ENCODE measurements at places on chromosomes 12 and 14.

DNA sequence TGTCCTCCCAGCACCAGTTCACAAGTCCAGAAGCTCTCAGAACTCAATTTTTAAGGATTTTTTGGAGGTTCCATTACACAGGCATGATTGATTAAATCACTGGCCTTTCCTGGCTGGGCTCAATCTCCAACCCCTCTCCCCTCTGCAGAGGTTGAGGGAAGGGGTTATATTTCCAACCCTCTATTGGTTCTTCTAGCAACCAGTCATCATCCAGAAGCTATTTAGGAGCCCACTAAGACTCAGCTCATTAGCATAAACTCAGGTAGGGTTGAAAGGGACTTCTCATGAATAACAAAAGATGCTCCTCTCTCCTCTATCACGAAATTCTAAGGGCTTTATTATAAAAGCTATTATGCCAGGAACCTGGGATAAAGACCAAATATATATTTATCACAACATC lies 41.5 kb downstream of the SPPL3 start:
- DNase-seq, result no peak

DNA sequence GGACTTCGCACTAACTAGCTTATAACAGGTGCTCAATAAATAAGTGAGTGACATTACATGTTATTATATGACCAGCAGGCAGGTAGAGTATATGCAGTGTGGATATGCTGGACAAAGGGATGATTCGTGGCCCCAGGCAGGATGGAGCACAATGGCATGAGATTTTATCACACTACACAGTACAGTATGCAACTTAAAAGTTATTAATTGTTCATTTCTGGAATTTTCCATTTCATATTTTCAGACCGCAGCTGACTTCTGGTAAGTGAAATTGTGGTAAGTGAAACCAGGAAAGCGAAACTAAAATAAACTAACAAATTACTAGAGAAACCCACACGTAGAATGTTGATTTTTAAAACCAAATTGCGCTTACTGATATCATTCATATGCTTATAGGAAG lies 3.3 kb downstream of the PARP11 start:
- DNase-seq, result no peak

GRCh38 chr14:105980224-105980623 lies 453.8 kb downstream of the TMEM121 start:
- no peak for DNase-seq

DNA sequence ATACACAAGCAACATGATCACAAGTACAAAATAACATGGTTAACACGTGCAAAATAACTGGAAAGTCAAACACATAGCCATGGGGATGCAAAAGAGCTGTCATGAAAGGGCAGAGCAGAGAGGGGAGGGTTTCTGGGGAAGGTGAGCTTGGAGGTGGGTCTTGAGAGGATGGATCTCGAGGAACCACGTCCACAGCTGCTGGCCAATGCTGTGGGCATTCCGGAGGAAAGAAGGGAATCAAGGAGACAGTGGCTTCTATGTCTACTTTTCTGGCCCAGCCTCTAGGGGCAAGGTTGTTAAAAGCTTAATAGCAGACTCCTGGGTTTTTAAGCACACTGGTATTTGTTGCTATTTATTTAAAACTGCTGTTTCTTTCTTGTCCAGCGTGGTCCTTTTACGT lies 8.4 kb upstream of the MYH7 start:
- DNase-seq, result no peak

DNA sequence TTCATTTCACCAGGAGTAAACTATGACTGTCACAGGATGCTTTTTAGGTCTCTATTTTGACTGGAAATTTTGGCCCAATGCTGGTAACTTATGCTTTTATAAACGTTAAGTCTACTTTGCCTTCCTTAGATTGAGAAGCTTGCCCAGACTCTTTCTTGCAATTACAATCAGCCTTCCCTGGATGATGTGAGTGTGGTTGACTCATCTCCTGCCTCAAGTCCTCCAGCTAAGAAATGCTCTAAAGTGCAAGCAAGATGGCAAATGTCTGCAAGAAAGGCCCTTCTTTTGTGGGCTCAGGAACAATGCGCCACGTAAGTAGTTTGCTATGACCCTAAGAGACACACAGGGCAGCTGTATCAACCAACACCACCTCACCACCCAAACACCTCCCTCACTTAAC lies 96.9 kb downstream of the SYNE2 start:
- no peak for DNase-seq

GRCh38 chr14:100476012-100476822 lies 111.0 kb downstream of the BEGAIN start:
- peak; percentile 71 for DNase-seq

DNA sequence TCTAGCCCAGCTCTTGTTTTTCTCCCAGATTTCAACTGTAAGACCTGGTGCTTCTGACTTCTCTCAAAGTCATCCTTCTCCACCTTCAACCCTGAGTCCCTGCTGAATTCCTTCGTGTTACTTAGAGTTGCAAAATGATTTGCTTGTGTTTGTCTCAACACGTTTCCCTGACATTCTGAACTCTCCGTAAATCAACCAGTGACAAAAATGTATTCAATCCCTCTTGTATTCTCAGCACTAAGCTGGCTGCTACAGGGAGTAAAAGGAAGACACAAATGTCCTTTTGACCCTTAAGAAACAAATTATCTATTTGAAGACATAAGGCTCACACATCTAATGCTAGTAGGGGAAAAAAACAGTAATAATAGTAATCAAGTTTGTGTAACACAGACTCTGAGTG lies 514.0 kb upstream of the TMPO start:
- DNase-seq, result no peak

- DNase-seq, result no peak
These were observed 226.0 kb upstream of the PDE3A start for GRCh38 chr12:20142316-20142715.

DNA sequence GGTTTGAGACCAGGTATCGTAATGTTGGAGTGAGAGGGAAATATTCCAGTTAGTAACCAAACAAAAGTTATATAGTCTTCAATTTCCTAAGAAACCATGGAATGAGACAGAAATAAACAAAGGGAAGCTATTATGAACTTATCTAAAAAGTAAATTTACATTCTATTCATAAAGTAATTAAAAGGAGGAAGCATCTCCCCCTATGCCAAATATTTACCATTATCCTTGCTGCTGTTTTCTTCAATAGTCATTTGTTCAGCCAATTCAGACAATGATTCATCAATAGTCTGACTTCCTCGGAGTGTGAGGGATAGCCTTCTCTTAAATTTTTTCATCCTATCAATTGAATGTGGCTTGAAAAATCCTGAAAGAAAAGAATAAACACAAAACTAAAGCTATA lies 65.7 kb downstream of the CDK17 start:
- DNase-seq, result no peak

DNA sequence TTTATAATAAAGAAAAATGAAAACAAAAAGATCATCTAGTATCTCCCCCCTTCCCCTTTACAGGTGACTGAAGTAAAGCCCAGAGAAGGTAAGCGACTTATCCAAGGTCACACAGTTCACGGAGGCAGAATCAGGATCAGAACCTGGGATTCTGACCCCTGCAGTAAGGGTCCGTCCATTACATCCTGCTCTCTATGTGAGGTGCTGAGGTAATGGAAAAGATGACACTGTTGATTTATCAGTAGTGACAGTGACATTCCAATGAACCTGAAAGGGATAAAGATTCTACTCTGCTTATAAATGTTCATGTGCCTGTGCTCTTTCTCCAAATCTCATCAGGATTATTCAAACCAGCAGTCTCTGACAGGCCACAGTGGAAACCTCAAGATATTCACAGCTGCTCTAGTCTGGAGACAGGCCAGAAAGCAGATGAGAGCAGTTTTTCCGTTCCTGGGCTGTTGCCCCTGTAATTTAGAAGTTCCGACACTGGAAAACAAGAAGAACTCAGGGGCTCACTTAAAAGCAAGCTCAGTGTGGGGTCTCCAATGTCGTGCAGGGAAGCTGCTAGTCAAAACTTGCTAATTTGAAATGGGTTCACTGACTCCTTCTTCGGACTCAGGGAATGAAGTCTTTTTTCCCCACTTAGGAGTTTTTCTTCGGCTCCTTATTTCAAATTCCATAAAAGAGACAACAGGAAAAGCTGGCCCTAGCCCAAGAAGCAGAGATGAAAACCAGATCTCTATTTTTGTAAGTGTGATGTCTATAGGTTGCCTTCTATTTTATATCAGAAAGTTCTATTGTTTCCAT lies 131.8 kb upstream of the EEA1 start:
- no peak for DNase-seq

- DNase-seq, result no peak
These were observed 36.5 kb upstream of the TMPRSS12 start for GRCh38 chr12:50806176-50806575.

DNA sequence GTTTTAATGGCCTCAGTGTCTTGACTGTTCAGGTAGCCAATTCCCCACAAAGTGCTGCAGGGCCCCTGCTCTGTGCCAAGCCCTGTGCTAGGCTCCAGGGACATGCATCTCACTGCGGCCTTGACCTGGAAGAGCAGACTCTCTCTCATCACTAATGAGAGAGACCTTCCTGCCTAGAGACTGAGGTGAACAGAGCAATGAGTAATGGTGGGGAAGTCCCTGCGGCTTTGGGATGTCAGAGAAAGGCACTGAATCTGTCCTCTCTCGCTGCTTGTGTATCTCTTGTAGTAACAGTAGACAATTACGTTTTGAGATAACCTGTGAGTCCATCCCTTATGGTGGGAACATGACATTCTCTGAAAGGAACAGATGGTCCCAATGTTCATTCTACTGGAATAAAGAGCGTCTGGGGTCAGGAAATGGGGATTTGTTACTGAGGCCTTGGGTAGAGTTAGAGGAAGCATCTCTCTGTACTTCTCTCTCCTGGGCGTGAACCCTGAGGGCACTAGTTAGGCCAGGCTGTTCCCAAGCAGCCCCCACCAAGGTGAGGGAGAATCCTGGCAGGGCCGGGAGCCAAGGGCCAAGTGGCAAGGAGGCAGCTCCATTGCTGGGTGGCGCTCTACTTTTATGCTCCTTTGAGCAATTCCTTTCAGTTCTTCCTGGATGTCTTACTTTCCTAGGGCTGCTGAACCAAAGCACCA lies 13.5 kb downstream of the NFATC4 start:
- DNase-seq, result no peak

- no peak for DNase-seq
These were observed 83.8 kb upstream of the RFLNA start for GRCh38 chr12:124210991-124211577.

DNA sequence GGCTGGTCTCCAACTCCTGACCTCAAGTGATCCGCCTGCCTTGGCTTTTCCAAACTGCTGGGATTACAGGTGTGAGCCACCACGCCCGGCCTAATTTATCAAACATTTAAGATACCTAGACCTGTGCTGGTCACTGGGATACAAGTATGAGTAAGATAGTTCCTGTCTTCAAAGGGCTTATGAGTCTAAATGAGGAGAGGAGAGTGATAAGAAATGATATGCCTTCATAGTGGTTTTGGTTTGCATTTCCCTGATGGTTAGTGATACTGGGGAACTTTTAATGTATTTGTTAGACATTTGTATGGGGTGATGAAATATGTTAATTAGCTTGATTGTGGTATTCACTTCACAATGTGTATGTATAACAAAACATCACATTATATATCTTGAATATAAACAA lies 21.2 kb downstream of the TMED10 start:
- DNase-seq, result no peak

- DNase-seq, result no peak
These were observed 162.6 kb upstream of the PLEKHG7 start for GRCh38 chr12:92539976-92540781.

DNA sequence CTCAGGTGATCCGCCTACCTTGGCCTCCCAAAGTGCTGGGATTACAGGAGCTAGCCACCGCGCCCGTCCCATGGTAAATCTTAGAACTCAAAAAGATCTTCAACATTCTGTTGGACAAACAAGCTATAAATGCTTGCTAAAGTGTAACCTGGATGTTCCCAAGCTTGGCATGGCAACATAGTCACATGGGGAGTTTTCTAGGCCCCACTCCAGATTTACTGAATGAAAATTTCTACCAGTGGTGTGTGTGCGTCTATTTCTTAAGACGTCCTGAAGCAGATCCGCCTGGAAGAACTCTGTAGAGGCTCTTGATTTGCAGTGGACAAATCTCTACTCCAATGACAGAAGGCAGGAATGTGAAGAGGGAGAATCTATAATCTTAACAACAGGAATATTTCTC lies 59.9 kb downstream of the ZFYVE21 start:
- no peak for DNase-seq

- DNase-seq, result no peak
These were observed 652.1 kb downstream of the NOVA1 start for GRCh38 chr14:25945746-25946145.

DNA sequence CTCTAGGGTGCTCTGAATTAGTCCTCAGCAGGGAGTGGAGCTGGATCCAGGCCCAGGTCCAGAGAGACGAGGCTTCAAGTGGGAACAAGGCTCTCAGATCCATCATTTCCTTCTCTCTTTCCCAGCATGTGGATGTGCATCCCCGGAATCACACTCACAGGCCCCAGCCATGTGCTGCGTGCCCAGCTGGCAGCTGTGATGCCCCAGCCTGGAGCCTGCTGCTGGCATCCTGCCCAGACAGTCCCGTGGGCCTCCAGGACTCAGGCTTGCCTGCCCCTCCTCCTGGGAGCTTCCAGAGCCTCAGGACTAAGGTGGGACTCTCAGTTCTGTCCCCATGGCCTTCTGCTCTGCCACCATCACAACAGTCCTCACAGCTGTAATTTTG lies 6.2 kb upstream of the KRT84 start:
- no peak for DNase-seq

- DNase-seq, result no peak
These were observed 224.4 kb downstream of the NPAS3 start for GRCh38 chr14:33163109-33163508.

DNA sequence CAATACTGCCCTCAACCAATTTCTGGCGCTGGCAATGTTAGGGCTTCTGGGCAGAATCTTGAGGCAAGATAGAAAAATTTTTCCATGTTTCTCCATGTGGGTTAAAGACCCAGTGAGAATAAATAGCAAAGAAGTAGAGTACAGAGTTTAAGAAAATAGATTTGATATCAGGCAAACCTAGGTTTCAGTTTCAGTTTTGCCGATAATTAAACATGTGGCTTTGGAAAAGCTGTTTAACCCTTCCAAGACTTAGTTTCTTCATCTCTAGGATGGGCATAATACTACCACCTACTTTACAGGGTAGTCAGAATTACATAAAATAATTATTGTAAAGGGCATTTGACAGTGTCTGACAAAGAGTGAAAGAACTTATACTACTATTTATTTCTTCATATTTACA lies 360.4 kb downstream of the PCNX1 start:
- DNase-seq, result no peak

Data from Calu3 (cell line).